ENCODE measurements at places on chromosomes 12 and 14.

- no peak for DNase-seq
Observed at GRCh38 chr12:87117526-87117925, 861.3 kb upstream of the MGAT4C start.

- DNase-seq: no peak
Observed at GRCh38 chr12:91703491-91704283, 442.0 kb downstream of the BTG1 start.

GRCh38 chr12:52165096-52165855 lies 26.5 kb downstream of the KRT80 start:
- no peak for DNase-seq

DNA sequence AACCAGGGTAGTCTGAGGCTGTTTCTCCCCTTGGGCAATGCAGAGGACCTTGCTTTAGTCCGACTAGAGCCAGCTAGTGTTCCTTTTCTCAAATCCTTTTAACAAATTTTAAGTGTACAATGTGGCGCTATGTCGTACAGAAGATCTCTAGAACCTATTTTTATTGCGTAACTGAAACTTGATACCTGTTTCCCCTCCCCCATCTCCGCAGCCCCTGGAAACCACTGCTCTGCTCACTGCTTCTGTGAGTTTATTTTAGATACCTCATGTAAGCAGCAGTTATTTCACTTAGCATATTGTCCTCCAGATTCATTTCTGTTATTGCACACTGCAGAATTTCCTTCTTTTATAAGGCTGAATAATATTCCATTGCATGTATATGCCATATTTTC lies 1092.3 kb downstream of the AACS start:
- no peak for DNase-seq

- DNase-seq: no peak
Observed at GRCh38 chr12:2754208-2754607, 40.6 kb upstream of the FKBP4 start.

GRCh38 chr14:35331605-35332516 lies 39.7 kb downstream of the PSMA6 start:
- DNase-seq: no peak

- no peak for DNase-seq
Observed at GRCh38 chr12:33703221-33703620, 263.6 kb upstream of the SYT10 start.

- no peak for DNase-seq
Observed at GRCh38 chr12:89101440-89101839, 250.9 kb downstream of the DUSP6 start.

DNA sequence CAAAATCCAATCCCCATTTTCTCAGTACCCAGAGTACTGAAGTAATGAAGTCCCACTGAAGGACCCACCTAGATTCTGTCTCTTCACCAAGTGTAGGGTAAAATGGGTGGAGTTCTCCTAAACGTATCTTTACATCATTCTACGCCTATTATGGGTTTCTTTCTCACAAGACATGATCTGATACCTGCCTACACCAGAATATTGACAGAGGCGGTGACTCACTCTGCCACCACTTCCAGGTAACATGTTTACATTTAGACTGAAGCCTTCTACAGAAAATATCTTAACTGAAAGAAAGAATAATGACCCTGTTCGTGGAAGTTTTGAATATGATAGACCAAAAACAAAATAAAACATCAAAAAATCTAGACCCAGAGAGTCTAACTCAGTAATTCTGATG lies 89.8 kb downstream of the BTG1 start:
- DNase-seq: no peak

DNA sequence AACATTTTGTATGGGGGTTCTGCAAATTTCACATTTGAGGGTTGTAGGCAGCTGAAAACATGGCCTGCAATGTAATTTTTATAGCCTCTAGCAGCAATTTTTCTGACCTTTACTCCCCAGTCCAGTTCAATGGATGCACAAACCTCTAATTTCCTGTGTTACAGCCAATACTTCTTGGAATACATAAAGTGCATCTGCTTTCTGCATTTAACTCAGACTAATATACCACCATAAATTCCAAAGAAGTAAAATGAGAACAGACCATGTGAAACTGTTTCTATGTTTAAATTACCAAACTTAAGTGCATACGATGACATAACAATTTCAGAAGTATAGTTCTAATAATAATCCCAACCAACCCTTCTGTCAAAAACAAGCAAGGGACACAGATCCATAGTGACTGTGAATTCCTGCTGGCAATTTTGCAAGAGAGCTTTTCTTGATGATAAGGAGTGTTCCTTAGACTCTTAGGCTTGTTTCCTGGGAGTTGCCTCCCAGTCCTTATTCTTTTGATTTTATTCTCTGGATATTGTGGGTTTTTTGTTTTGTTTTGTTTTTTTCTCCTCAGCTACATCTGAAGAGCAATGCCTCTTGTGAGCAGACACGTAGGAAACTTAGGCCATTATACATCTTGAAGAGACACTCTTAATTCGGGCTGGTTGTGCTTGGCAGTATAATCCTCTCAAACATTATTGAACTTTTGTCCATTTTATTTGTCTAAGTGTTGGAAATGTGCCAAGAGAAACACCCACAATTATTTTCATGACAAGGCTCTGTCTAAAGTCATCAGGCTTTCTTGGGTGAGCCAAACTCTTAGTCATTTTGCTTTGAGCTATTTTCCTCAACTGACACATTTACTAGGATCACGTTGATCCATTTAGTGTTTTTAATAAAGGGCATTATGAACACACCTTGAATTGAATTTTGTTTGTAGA lies 51.3 kb upstream of the RERGL start:
- DNase-seq: no peak

- DNase-seq: no peak
Observed at GRCh38 chr12:106867651-106868050, 88.1 kb upstream of the TMEM263 start.

DNA sequence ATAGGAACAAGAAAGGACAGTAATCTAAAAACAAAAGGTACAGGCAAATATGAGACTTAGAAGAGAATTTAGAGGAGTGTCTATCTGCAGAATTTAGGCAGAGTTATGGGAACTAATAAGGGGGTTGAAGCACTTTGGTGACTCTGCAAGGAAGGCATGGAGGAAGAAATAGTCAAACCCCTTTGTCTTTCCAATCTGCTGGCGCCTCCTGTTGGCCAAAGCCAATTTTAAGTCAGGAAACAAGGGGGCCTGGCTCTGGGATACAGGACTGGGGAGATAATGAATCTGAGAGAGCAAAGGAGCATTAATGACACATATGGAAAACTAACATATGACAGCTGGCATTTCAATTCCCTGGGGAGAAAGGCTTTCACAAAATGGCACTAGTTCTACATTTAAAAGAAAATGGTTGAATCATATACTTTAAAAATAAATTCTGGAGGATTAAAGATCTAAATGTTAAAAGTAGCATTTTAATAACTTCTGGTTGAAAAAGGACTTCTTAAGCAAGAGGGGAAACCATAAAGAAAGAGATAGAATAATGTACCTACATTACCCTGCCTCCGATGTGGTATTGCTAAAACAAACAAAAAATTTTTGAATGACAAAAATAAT lies 48.5 kb upstream of the CSRP2 start:
- DNase-seq: no peak

DNA sequence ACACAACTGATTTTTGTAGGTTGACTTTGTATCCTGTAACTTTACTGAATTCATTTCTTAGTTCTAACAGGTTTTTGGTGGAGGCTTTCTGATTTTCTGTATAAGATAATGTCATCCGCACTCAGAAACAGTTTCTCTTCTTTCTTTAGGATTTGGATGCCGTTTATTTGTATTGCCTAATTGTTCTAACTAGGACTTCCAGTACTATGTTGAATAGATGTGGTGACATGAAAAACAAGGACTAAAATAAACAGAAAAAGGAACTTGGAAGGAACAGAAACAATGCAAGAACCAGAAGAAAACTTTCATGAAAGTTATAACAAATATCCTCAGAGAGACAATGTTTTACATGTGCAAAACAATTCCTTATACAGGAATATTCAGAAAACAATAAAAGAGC lies 100.3 kb downstream of the GTF2A1 start:
- no peak for DNase-seq
